ENCODE measurements at places on chromosomes 12 and 14.

DNA sequence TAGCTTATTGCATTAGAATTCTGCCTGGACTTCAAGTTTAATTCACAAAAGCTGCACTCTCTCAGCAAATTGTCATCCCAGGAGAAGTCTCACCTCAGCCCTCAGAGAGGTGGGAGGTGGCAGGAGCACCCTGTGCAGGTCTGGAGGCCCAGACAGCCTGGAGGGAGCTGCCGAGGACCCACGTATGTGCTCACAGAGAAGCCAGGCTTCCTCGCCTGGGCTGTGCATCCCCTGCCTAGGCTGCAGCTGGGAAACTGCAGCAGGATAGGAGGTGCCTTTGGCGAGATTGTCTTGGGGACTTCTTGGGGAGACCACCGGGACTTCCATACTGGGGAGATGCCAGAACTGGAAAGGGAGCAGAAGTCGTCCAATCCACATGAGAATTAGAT is 8.8 kb downstream of the CPNE6 start:
- DNase-seq: no peak

- no peak for DNase-seq
These were observed 42.6 kb upstream of the REP15 start for GRCh38 chr12:27653661-27654060.

DNA sequence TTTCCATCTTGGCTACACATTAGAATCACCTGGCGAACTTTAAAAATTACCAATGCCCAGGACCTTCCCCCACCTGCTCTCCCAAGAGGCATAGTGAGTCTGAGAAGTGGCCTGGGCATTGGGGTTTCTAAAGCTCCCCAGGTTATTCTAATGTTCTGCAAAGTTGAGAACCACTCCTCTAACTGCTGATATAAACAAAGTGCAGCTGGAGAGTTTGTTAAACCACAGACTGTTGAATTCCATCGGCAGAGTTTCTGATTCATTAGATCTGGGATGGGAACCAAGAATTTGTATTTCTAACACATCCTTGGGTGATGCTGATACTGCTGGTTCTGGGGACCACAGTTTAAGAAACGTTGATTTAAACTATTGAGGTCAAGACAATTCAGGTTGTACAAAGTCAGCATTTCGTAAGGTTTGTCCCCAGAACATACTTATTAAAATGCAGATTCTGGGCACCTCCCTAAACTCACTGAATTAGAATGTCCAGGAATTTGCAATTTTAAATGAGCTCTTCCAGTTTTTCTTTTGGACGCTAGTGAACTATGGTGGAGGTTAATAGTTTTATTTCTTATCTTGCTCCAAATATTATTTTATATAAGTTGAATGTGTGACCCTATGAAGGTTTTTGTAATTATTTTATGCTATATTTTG is 309.1 kb downstream of the NRXN3 start:
- no peak for DNase-seq

DNA sequence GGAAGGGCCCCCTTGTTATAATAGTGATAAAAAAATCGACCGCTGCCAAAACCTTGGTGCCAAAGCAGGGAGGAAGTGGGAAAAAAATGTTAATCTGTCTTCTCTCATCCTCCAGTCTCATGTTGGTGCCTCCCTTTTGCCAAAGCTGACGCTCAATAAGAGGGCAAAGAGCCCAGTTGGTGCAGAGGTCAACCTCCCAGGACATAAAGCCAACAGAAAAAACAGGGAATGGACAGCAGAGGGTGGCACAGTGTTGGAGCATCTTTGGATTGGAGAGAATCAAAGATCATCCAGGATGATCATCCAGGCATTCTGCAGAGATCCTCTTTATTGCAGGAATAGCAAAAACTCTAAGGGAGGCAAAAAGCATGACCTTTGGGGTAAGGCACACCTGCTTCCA is 9.8 kb upstream of the TTC9 start:
- DNase-seq: no peak

GRCh38 chr12:117367006-117367638 is 5.7 kb upstream of the NOS1 start:
- DNase-seq: peak; percentile 22

- peak; percentile 20 for DNase-seq
These were observed 47.6 kb upstream of the ATP2B1 start for GRCh38 chr12:89756194-89756584.

- no peak for DNase-seq
These were observed 1435.9 kb upstream of the TMEM132C start for GRCh38 chr12:126830778-126831680.

- no peak for DNase-seq
These were observed 2.7 kb downstream of the ANO4 start for GRCh38 chr12:100797246-100797645.

GRCh38 chr12:67854351-67854750 is 134.9 kb upstream of the IFNG-AS1 start:
- DNase-seq: no peak

DNA sequence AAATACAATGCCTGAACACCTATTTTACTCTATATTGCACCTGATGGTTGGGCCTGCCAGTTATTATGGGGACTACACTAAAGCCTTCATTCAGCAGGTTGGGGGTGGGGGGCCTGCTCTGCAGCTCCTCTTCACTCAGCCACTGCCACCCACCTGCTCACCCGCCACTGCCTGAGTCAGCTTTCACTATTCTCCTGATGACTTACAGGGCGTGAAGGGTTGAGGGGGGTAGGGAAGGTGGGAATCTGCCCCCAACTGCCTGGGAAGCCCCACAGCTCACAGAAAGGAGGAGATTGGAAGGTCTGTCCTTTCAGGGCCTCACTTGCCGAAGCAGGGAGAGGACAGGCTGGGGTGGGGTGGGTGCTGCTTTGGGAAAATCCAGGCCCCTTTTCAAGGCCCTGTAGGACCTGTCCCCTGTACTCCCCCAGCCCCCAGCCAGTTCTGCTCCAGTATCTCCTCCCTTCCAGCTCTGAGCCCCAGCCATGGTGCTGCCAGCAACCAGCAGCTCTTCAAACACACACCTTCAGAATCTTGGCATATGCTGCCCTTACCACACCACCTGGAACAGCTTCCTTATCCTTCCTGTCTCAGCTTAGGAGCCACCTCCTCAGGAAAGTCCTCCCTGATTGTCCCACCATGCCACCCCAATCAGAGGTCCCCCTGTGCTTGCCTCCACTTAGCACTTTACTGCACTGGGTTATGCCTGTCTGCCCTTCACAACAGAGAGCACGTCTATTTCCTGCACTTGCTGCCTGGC is 33.1 kb downstream of the IRF2BPL start:
- no peak for DNase-seq

DNA sequence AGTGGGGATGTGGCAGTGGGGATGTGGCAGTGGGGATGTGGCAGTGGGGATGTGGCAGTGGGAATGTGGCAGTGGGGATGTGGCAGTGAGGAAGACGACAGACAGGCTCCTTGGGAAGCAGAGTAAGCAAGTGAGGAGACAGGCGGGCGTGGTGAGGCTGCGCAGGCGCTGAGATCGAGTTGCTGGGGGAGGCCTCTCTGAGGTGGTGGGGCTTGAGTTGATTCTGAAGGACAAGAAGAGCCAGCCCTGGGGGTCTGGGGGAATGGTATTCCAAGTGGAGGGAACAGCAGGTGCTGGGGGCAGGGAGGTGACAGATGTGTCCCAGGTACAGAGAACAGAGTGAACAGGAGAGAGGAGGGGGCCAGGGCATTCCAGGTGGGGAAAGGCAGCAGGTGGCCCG is 33.8 kb upstream of the TSPAN9 start:
- DNase-seq: no peak

DNA sequence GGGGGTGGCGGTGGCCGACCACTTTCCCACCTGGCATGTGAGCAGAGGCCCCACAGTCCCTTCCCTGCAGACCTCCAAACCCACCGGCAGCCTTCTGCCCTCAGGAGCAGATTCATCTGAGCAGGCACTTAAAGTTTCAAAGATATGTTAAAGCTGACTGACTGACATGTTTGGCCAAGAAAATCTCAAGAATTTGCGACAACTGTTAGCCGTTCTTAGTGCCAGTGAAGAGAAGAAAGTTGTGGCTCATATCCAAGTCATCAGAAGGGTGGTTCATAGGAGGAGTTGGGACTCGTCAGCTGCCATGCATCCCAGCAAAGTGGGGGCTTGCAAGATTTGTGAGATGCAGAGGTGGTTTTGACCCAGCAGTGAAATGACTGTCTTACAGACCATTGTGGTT is 27.2 kb downstream of the ELK3 start:
- no peak for DNase-seq

- DNase-seq: no peak
These were observed 45.3 kb downstream of the SETD3 start for GRCh38 chr14:99435327-99435726.

DNA sequence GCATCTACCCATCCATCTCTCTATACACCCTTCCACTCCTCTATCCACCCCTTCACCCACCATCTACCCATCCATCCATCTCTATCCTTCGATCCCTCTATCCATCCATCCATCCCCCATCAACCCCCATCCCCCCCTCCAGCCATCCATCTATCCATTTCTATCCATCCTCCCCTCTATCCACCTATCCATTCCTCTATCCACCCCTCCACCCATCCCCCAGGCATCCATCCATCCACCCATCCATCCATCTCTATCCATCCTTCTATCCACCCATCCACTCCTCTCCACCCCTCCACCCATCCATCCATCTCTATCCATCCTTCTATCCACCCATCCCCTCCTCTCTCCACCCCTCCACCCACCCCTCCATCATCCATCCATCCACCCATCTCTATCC is 17.5 kb upstream of the GPR132 start:
- DNase-seq: no peak

DNA sequence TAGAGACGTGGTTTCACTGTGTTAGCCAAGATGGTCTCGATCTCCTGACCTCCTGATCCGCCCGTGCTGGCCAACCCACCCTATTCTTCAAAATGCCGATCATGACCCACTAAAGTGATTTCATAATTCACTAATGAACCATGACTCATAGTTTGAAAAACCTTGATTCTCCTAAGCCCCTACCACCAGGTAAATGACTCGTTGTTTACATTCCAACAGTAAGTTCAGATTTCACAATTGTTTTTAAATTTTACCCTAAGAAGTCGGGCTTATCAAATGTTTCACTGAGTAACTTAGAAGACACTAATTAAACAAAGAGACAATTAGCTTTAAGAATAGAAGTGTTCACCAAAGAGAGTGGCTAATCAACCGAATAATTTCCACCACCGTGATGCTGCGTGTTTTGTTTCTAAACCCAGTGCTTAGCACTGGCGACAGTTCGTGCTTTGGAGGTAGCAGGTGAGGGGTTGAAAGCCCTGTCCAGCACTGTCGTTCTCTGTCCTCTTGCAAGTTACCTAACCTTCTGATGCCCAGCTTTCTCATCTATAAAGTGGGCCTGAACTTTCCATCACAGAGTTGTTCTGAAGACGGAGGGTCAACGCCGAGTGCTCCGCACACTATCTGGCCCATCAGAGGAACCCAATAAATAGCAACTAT is 136.5 kb downstream of the NTF3 start:
- DNase-seq: no peak

GRCh38 chr12:22164139-22164538 is 118.1 kb downstream of the CMAS start:
- no peak for DNase-seq

GRCh38 chr12:11650286-11651281 is 1.1 kb downstream of the ETV6 start:
- peak; percentile 31 for DNase-seq

DNA sequence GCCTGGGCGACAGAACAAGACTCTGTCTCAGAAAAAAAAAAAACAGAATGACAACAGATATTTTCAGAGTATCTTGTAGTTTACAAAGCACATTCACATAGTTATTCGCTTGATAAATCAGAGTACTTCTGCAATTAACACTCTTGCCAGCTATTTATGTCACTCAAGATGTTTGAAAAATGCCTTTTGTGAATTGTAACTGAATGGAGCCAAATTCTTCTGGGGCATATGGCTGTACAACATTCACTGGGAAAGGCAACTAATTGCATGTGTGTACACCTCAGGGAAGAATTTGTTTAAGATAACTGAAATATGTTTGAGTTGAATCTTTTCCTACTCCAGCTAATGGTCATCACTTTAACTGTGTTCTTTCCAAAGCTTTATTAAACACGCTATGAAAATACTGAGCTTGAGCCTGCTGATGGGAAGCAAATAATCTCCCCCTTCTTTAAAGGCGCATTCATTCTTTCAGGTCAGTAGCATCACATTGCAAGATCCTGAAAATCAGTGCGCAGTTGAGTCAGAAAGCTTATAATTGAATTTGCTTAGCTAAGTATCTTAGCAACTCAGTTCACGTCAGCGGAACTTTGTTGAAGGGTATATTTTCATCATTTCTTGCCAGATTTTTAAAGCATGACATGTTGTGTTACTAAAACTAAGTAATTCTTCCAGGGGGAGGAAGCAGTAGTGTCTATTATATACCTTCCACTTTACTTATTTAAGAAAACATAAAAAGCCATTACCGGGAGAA is 66.6 kb downstream of the SINHCAF start:
- DNase-seq: no peak

DNA sequence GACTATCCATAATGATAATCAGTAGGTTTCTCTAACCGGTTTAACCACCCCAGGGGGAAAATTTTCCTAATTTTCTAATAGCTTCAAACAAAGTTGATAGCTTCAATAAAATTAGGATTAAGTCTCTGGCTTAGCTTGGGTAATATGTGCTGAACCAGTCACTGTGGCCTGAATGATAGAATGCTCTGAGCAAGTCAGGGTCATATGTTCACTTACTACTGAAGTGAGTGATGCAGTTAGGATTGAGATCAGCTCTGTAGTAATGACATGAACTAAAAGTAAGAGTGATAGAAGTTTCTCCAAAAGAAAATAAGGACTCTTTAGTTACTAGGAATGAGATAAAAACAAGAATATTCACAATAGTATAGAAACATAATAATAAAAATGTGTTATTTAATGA is 32.6 kb downstream of the ETNK1 start:
- no peak for DNase-seq

- no peak for DNase-seq
These were observed 242.5 kb downstream of the FBXL14 start for GRCh38 chr12:1351926-1352325.

- DNase-seq: no peak
These were observed 306.2 kb downstream of the PAWR start for GRCh38 chr12:79384551-79384950.

GRCh38 chr14:24605435-24606190 is 3.9 kb downstream of the GZMH start:
- peak; percentile 71 for DNase-seq

Measured in CD4-positive, alpha-beta T cell treated with Interleukin-4 for 1 hour (primary cell).